Gastrocnemius medialis (tissue), 4 donors: ENCODE measurements at places on chromosomes 6 and 20. TPM values are rescaled to one million over a fixed set of nuclear protein-coding genes. Genes with fewer than 3 reads are reported as not detected.

The KIF6 gene
- total RNA-seq: not detected

The STX16 gene
- total RNA-seq: 20.2 TPM

The CUL9 gene
- total RNA-seq: 5.3 TPM

The MYO6 gene
- total RNA-seq: 3.0 TPM

The C6orf132 gene
- 0.05 TPM for total RNA-seq

The MICB gene
- 1.2 TPM for total RNA-seq

DNA sequence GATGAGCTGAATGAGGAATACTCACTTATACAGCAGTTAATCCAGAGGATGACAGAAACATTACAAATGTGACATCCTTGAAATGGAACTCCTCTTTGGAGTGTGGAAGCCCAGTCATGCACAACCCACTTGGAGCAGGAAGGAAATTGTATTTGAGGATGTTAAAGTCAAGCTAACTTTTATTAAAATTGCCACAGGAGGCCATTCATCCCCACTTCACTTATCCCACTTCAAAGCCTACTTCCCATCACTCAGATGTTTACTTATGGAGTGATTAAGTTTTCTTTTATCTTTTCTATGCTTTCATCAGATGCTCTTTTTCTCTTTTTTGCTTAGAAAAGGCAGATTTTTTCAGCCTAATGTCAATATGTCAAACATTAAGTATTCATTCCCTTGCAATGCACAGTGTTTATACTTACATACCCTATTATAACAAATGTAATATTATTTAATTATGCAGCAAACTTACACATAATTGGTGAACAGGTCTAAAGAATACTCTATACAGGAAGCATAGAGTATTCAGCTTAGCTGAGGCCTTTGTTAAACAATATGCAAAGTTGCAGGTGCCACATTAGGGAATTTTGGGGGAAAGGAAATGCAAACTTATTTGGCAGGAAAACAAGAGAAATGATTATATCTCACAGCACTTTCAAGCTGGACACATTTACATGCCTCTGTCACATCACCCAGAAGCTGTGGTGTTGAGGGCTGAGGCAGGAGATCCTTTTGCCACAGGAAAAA, 148.9 kb downstream of the KHDC1L start:
- DNase-seq: no peak

GRCh38 chr20:24309596-24309995, 159.8 kb upstream of the SYNDIG1 start:
- no peak for DNase-seq

GRCh38 chr6:105794239-105794638, 291.9 kb upstream of the PRDM1 start:
- DNase-seq: peak; percentile 94

GRCh38 chr20:63219447-63219821, 3.5 kb upstream of the YTHDF1 start:
- no peak for DNase-seq

DNA sequence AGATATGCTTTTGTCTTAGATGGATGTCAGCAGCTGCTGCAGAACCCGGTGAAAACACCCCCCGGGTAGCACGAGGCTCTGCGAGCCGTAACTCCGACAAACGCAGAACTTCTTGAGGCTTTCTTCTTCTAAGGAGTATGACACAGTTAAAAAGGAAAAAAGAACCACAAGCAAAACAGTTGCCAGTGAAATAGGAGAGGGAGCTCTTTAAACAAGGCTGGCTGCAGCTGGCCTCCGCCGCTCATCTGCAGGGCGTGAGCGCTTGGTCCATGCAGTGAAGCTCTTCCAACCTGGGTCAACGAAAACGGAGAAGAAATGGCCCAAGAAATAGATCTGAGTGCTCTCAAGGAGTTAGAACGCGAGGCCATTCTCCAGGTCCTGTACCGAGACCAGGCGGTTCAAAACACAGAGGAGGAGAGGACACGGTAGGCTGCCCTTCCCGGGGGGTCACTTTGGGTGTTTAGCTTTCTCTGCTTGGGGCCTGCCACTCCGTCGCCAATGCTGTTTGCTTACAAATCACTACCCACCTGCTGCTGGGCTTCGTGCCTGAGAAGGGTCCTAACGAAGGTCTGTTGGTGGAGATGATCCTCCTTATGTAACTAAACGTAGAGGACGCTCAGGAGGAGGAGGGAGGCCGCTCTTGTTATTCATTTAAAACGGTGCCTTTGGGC, 13.2 kb downstream of the SYTL3 start:
- peak; percentile 59 for DNase-seq

DNA sequence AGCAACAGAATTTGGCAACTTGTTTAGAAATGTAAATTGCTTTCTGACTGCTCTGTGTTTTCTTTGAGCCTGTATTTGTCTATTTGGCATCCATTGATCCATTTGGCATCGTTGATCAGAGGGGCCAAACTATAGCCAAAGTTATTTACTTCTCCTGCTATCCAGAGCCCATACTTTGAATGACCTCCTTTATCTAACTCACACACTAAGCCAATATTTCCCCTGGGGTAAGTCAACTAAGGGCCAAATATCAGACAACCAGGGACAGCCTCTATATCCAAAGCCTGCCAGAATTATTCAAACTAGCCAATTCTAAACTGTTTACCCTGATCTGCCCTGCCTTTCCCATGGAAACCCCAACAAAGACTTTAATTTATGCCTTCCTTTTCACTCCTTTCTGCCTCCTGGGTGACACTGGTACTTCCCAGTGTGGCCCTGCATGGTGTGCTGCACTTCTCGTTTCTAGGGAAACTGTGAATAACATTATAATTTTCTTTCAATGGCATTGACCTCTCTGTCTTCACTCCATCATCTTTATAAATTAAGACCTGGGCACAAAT, 19.8 kb upstream of the ZNF184 start:
- DNase-seq: no peak

GRCh38 chr6:132872923-132873322, 58.6 kb downstream of the RPS12 start:
- DNase-seq: no peak

- DNase-seq: no peak
Observed at GRCh38 chr6:109257494-109257893, 124.8 kb downstream of the CD164 start.
